ENCODE measurements at places on chromosomes 3 and 15.

GRCh38 chr15:31558840-31559239 lies 232.2 kb downstream of the KLF13 start:
- no peak for DNase-seq

GRCh38 chr3:110974902-110975301 lies 96.7 kb upstream of the NECTIN3 start:
- no peak for DNase-seq

- no peak for DNase-seq
These were observed 151.6 kb downstream of the IL5RA start for GRCh38 chr3:2958551-2958950.

DNA sequence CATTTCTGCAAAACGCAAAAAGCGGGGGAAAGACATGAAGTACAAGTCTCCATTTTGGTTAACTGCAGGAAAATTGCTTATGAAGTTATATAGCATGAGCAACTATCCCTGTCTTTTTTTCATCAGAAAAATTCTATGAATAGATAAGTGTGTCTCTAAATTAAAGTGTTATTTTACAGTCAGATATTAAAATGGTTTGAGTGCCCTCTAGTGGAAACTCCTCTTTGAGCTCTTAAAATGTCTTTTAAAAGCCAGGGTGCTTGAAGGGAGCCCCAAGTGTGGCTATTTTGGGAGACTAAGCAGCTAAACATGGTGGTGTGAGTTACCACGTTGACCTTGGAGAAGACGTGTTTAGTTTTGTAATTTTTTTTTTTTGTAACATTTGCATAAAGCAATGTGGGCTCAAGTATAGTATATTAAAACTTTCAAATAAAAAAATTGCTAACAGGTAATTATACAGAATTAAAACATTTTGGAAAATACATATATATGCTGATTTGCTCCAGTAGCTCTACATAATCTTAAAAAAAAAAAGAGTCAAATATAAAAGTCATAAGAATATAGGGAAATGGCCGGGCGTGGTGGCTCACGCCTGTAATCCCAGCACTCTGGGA lies 77.2 kb downstream of the PPP2R3A start:
- DNase-seq = no peak

- DNase-seq = no peak
These were observed 15.3 kb downstream of the CD276 start for GRCh38 chr15:73699249-73700040.

DNA sequence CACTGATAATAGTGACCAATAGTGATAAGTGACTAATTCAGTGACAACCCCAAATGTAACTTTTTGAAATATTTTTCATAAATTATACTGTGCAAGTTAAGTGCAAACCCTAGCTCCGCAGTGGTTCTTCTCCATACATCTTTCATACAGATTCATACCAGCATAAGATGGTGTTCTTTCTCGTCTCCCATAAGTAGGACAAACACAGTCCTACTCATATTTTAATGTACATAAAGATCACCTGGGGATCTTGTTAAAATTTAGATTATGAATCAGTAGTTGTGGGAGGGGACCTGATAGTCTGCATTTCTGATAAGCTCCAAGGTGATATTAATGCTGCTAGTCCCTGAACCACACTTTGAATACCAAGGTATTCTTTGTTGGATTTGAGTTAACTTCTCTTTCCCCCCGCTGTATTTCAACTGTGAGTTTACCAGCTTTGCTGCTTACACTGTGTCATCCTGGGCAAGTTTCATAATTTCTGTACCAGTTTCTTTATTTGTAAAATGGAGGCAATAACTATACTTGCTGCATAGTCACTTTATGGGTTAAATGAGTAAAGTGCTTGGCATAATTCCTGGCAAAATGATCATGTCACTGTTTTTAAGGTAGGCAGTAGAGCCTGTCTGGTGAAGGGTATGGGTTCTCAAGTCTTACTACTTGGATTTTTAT lies 34.7 kb upstream of the C3orf38 start:
- DNase-seq = no peak

DNA sequence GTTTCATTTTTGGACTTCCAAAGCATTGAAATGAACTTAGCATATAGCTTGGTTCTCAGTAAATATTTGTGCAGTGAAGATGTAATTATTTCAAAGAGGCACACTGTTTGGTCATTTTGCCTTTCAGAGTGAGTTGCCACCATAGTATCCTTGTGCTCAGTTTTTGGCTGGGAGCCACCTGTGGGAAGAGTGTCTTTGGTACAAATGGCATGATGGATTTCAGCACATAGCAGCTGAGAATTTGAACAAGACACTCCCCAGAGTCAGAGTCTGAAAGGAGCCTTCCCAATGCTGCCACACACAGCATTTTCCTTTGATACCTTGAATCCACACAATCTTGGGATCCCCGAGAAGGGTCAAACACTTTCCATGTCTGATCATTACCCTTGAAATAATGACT lies 897.2 kb upstream of the ARPP21 start:
- DNase-seq = no peak

DNA sequence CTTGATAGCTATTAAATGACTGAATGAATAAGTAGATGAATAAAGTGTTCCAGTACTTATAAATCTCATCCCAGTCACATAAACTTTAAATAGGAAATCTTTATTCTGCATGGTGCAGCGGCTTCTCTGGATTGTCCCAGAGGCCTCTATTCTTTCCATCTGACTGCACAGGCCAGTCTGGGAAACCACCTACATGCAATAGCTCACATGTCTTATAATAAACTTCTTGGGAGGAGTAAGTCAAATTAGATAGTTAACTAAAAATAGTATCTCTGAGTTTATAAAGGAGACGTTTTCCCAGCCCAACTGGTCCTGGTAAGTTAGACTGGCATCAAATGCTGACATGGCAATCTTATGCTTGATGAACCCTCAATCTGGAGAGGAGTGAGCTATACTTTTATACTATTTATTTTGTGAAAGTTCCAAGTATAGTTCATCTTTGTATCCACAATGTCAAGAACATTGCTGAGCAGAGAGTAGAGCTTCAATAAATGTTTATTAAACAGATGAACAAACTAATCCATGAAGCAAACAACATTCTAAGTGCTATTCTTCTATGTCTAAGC lies 417.6 kb downstream of the TIGIT start:
- no peak for DNase-seq
